Stimulated activated CD8-positive, alpha-beta memory T cell treated with anti-CD3 and anti-CD28 coated beads, Interleukin-7, amount 100 ng/mL, for 48 hours (primary cell): ENCODE measurements at places on chromosomes 3 and 15.

DNA sequence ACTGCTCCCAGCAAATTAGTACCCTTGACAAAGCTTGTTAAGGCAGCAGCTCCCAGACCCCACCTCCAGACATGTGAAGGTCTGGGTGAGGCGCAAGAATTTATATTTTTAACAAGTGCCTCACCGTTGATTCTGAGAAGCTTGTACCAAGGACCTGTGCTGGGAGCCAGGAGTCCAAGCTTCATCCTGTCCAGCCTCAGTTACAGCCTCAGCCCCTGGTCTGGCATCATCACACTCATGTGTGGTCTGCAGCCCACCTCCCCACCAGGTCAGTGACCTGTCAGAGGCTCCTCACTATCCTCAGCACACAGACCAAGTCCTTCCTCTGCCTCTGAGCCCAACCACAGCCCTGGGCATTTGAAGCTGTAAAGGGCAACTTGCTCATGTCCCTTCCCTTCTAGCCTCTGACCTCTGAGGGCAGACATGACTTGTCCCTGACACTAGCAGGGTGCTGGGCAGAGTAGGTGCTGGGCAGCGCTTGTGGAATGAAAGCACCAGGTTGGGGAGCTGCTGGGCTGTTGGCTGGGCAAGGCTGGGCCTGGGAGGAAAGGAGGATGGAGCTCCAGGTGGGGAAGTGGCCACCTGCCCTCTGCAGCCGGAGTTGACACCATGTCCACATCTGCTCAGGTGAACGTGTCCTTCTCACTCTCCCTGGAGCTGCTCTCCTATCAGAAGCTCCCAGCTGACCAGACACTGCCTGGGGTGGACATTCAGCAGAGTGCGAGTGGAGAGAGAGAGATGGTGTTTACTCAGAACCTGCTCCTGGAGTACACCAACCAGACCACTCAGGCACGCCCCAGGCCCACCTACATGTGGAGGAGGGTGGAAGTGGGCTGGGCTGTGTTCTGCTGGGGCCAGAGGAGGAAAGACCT is 16.9 kb downstream of the ACAA1 start:
- DNase-seq = no peak

- no peak for DNase-seq
These were observed 34.8 kb downstream of the LINGO1 start for GRCh38 chr15:77597804-77598453.

GRCh38 chr3:182294256-182294655 is 499.0 kb upstream of the ATP11B start:
- DNase-seq = no peak

DNA sequence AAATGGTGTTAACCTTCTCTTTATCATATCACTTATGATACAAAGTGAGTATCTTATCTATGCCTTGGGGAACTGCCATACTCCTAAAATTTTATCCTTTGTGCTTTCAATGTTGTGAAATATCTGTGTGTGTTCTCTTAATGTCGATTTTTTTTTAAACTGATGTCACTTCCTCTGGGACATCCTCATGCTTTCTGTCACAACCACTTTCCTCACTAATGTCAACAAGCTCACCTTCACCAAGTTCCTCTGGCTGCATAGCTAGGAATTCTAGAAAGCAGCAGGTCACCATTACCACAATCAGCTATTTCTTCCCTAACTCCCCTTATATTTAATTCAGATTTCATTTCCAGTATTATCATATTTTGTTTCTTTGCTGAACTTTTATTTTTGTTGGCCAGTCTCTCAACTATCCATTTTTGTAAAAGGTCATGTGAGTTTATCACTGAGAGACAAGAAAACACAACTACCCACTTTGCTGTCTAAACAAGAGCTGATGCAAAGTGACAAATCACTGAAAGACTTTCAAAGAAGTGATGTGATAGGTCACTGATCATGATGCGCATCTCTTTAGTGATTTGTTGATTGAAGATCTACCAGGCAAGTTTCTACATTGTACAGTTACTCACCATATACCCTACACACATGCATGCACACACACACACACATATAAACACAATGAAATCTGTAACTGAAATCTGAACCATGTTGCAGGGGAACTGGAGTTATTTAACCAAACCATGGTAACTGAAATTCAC is 369.0 kb downstream of the ULK4 start:
- no peak for DNase-seq

- no peak for DNase-seq
These were observed 17.0 kb upstream of the SENP7 start for GRCh38 chr3:101529816-101530685.

GRCh38 chr3:10470120-10471053 is 35.0 kb downstream of the ATP2B2 start:
- no peak for DNase-seq

GRCh38 chr3:136135039-136135802 is 60.9 kb downstream of the MSL2 start:
- DNase-seq = no peak

GRCh38 chr3:191030929-191031328 is 168.1 kb upstream of the OSTN start:
- no peak for DNase-seq

- DNase-seq = no peak
These were observed 37.3 kb downstream of the SLCO2A1 start for GRCh38 chr3:133992381-133992780.
